ENCODE measurements at places on chromosomes 13 and 19.
A peak's percentile ranks its signal among the peaks of the same experiment; 100 is the strongest.

GRCh38 chr13:109208522-109208921 is 577.9 kb downstream of the IRS2 start:
- DNase-seq, result no peak

DNA sequence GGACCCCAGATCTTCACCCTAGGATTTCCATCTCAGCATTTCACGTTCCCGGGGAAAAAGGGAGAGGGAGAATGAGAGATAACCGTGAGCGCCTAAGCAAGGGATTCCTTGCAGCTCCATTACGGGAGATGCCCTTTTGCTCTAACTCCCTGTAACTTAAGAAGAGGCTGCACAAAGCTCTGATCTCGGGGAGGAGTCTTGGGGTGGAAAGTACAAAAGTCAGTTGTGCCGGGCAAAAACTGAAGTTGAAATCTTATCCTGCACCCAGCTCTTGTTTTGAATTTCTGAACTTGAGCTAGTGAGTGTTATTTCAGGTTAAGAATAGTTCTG is 256.4 kb upstream of the SOX21 start:
- DNase-seq, result no peak

- no peak for DNase-seq
These were observed 47.6 kb downstream of the CEP89 start for GRCh38 chr19:32924200-32924599.

GRCh38 chr19:13024126-13024950 is 29.1 kb downstream of the NFIX start:
- no peak for DNase-seq

- no peak for DNase-seq
These were observed 101.1 kb downstream of the EDNRB start for GRCh38 chr13:77817521-77817920.

DNA sequence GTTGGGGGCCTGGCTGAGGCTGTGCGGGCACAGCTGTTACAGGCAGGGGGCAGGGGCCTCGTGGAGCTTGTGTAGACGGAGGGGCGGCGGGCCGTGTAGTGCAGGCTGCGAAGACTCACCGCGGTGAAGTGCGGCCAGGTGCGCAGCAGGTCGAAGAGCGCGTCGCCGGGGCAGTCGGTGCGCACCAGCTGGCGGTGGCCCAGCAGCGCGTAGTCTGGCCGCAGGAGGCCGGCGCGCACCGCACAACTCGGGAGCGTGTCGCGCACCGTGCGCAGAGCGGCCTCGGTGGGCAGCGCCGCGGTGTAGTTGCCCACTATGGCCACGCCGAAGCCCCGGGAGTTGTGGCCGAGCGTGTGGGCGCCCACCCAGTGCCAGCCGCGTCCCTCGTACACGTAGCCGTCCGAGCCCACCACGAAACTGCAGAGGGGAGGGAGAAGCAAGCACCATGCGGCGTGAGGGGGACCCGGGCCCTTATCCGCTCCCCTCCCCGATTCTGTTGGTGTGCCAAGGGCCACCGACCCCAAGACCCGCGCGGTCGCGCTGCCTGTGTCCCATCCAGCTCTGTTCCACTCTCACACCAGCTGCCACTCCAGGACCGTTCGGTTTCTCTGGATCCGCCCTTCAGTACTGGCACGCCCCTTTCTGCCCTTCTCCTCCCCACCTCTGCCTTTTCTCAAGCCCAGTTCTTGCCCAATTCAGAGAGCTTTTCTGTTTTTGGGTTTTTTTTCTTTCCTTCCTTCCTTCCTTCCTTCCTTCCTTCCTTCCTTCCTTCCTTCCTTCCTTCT is 5.4 kb upstream of the RASAL3 start:
- DNase-seq, result peak; percentile 25

DNA sequence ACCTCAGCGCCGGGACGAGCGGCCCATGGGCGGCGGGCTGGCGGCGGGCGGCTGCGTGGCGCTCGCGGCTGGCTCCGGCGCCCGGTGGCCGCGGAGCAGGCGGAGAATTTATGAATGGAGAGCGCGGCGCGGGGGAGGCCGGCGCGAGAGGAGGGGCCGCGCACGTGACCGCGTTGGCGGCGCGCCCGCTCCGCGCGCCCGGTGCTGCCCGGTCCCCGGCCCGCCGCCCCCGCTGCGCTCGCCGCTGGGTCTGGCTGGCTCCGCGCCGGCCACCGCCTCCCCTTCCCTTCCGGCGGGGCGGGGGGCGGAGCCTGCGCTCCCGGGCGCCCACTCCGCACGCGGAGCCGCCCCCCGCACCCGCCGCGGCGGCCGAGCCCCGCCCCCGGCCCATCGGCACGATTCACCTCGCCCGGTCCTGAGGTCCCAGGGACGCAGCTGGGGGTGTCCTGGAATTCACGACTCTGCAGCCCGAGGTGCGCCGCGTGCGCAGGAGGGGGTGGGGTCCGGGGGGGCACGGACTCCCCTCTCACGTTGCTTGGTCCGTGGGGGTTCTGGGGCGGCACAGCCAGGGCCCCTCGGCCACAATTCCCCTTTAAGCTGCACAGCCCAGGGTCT is at the start of gene CBARP:
TSS of gene CBARP (minus strand) at position 252 of the 615 bp plus-strand sequence. CDS start 1,905 bp downstream, outside the sequence.
- peak; percentile 46 for DNase-seq

DNA sequence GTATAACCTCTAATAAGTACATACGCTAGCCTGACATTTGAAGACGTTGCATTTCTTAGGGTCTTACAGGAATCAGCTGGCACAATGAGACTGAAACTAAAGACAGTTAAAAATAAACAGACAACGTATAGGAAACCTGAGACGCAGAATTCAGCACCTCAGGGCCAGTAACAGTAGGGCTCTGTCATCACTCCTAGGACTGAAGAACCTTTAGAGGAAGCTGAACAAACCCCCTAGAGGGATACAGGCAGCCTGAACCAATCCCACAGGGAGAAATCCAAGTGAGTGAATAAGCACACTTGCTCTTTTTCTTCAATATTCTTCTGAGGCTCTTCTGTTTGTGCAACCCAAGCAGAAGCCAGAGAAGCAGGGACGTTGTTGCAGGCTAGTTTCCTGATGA is 53.9 kb upstream of the KLHL1 start:
- no peak for DNase-seq

DNA sequence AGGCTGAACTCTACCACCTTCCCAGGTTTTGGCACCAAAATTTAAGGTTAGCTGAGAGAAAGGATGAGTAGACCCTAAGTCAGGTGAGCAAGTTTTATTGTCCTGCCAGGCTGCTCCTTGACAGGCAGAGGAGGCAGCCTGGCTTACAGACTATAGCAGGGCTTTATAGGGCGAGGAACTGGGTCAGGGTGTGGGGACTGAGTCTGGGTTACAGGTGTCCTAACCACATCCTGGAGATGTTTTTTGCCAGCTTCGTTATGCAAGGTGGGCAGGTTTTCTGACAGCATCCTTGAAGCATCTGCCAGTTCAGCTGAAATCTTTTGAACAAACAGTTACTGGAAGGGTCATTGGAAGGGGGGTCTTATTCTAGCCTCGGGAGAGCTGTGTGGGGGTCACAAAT is 905.7 kb upstream of the SLITRK5 start:
- no peak for DNase-seq

DNA sequence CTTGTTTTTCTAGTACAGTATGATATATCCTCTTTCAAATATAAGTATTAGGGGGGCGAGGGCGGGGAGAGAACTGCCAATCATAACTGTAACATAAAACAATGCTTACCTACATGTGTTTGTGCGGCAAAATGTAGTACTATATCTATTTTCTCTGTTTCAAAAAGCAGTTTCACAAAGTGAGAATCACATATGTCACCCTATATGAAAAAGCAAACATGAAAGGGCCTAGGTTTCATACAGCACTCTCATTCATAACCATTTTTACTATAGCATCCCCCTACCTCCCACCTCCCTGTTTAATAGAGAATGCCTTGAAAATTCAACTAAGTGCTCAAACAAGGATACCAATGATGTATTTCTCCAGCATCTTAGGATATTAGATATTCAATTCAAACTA is 5.2 kb downstream of the TGDS start:
- DNase-seq, result no peak

DNA sequence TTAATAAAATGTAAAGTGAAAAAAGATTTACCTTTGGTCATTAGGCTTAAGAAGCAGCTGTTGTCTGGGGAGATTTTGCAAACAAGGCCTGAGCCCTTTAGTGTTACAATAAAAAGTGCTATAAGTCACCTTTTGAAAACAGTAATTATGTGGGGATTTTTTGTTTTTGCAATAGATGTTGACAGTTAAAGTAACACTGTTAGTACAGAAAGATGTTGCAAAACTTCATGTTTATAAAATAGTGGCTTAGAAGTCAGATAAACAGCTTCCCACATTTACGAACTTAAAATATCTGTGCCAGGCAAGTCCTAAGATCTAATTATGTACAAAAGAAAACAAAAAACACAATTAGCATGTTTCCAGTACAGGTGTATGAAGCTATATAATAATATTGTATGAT is 138.0 kb upstream of the IRS2 start:
- no peak for DNase-seq

DNA sequence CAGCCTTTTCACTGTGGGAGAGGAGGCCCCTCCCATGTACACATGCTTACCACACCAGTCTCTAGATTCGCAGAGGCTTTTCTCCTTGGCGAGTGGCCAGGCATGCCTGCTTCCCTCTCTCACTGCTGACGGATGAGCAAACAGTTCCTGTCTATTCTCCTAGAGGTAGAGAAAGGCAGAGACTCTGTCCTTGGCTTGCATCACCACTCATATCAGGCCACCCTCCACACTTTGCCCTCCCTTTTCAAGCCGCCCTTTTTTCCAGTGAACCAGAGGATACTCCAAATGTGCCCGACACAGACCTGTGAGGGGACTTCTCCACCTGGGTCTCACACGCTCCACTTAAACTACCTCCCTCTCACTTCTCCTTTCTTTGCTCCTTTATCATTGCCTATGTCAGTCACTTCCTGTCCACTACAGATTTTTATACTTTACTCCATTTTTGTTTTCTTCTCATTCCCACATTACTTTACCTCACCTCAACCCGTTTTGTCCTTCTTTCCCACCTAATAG is 284.6 kb downstream of the DNAJC15 start:
- DNase-seq, result no peak

DNA sequence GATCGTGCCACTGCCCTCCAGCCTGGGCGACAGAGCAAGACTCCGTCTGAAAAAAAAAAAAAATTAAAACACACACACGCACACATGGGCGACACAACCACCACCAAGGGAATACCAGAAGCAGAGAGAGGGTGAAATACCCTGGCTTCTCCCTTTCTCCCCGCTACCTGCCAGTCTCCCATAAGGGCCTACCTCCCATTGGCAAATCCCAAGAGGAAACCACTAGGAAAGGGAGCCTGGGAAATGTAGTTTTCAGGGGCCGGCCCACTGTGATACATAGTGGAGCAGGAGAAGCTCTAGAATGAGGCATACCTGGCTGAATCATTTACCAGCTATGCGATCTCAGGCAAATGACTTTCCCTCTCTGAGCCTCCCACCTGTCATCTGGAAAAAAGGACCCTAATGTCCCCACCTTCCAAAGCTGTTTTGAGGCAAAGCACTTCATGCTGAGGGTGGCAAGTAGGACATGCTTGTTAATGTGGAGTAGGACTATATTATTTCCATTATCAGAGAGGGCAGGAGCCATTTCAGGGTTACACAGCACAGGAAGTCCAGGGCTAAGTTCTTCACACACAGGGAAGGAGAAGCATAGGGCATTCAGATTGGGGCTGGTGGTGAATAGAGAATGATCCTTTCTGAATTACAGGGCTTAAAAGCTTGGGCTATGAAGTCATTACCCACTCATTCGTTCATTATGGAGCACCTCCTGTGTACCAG is 14.3 kb upstream of the HNRNPUL1 start:
- DNase-seq, result no peak

DNA sequence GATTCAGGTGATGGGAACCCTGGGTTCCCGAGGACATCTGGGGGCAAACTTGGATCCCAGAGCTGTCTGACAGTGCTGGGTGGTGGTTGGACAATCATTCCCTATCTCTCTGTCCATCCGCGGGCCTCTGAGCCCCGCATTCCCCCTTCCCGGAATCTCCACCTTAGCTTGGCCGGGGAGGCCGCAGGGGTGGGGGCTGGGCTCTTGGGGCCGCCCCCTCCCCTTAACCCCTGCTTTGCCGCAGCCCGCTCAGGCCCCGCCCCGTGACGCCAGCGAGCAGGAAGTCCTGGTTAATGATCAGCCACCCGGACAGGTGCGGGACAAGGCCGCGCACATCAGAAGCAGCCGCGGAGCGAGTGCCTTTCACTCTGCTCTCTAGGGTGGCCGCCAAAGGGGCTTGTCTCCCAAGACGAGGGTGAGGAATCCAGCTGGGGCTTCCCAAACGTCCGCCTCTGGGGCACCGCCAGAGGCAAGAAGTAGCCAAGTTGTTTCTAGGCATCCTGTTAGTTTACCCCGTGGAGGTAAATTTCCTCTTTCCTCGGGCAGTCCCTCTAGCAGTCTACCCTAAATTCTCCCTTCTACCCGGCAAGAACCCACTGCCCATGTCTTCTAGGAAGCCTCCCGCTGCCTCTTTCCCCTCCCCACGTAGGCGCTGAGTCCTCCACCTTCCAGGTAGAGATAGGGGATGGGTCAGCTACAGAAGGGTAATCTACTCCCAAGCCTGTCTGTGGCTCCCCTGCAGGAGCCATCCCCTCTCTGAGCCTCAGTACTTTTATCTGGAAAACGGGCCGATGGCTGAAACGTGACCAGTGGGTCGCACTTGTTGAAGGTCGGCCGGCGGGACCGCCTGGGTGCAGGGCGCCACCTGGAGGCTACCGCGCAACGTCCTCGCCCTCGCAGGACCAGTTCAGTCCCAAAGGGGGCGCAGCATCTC is 3.0 kb downstream of the IRF2BP1 start:
- peak; percentile 73 for DNase-seq

DNA sequence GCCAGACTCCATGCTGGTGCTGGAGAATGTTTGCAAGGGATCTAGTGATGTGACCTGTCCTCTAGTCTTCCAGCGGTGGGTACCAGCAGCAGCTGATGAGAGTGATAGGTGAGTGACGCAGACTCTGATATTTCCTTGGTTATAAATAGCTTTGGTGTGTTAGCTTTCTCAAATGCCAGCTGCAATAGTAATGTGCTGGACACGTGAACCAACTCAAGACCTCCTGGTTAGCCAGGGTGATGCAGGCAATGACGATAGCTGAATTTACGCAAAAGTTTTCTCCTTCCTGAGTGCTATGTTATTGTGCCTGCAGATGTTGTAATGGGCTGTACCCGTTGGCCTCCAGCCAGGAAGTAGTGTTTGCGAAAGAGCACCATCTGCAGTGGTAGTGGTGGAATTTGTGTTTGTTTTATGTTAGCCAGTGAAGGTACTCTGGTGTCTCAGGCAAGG is 129.5 kb downstream of the CYSLTR2 start:
- no peak for DNase-seq

DNA sequence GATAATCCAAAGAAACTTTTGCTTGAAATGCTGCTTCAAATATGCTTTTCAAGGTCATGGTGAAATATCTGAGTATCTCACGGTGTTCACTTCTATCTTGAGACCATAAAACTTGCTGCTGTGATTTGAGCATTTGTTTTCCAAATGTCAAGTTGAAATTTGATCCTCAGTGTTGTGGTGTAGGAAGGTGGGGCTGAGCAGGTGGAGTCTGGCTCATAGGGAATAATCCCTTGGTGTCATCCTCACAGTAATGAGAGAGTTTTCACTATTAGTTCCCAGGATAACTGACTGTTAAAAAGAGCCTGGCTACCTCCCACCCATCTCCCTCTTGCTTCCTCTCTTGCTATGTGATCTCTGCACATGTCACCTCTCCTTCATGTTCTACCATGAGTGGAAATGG is 858.0 kb upstream of the SLITRK5 start:
- DNase-seq, result no peak

- no peak for DNase-seq
These were observed 20.9 kb upstream of the PIK3R2 start for GRCh38 chr19:18131841-18132596.
